ENCODE measurements at places on chromosomes 5 and 9.

- no peak for DNase-seq
Observed at GRCh38 chr5:136639616-136640015, 274.3 kb upstream of the TRPC7 start.

- DNase-seq = no peak
Observed at GRCh38 chr9:120343416-120343815, 236.6 kb downstream of the CDK5RAP2 start.

DNA sequence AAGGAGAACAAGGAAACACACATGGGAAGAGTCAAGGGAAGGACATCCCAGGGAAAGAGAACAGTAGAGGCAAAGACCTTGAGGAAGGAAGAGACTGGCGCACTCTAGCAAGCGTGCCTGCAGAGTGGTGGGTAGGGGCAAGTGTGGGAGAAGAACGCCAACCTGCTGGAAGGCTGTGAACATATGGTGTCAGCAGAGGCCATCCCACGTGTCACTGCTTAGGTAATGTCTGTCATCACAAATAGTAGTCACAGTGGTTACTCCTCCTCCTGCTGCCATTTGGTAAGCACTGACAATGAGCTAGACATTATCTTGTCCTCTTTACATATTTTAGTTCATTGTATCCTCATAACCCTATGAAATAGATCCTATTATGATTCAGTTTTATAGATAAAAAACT, 206.4 kb upstream of the TRIM32 start:
- DNase-seq = no peak

GRCh38 chr5:991472-992267, 16.9 kb upstream of the NKD2 start:
- no peak for DNase-seq

DNA sequence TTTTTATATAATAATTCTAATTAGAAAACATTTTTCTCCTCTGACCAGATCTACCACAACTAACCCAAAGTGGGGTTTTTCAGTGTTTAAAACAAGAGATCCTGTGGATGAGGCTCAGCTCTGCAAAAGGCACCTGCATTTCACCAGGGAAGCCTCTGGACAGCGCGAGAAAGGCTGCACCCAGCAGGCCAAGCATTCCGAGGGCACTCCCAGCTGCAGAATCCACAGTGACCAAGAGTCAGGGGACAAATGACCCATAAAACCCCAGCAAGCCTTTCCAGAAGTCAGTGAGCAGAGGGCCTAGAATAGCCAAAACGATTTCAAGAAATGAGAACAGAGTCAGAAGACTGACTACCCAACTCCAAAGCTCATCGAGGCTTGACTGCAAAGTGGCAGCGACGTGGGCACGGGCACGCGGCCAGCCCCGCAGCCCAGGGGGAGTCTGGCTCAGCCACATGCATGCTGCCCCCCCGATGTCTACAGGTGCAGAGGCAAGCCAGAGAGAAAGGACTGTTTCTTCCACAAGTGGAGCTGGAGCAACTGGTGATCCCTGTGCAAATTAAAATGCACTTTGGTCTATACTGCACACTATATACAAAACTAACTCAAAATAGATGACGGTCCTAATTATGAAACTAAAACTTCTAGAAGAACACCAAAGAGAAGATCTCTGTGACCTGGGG, 26.2 kb downstream of the TPPP start:
- DNase-seq = no peak

DNA sequence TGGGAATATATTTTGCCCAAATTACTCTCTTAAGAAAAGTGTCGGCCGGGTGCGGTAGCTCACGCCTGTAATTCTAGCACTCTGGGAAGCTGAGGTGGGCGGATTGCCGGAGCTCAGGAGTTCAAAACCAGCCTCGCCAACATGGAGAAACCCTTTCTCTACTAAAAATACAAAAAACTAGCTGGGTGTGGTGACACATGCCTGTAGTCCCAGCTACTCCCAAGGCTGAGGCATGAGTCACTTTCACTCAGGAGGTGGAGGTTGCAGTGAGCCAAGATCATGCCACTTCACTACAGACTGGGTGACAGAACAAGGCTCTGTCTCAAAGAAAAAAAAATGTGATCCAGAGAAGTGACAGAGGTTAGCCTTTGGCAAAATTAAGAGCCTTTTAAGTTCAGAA, 26.4 kb upstream of the TMEM171 start:
- DNase-seq = no peak
